Suppressor macrophage treated with lipopolysaccharide for 4 hours (primary cell): ENCODE measurements at places on chromosomes 7 and 10.

DNA sequence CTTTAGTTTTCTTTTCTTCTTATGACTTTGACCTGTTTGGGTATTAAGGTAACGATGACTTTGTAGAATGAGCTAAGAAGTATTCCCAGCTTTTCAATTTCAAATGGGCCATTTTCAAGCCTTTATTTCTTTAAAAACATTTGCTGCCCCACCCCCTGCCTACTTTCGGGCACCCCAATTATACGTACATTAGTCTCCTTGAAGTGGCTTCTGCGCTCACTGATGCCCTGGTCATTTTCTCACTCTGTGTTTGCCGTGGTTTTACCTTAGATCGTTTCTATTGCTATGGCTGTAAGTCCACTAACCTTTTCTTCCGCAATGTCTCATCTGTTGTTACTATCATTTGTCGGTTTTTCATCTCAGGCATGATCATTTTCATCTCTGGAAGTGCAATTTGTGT, 24.9 kb downstream of the FOXL3 start:
- no peak for DNase-seq

- DNase-seq, result no peak
Observed at GRCh38 chr10:71230656-71231025, 18.3 kb downstream of the UNC5B start.

- DNase-seq, result no peak
Observed at GRCh38 chr7:155770241-155770640, 42.0 kb downstream of the SHH start.

DNA sequence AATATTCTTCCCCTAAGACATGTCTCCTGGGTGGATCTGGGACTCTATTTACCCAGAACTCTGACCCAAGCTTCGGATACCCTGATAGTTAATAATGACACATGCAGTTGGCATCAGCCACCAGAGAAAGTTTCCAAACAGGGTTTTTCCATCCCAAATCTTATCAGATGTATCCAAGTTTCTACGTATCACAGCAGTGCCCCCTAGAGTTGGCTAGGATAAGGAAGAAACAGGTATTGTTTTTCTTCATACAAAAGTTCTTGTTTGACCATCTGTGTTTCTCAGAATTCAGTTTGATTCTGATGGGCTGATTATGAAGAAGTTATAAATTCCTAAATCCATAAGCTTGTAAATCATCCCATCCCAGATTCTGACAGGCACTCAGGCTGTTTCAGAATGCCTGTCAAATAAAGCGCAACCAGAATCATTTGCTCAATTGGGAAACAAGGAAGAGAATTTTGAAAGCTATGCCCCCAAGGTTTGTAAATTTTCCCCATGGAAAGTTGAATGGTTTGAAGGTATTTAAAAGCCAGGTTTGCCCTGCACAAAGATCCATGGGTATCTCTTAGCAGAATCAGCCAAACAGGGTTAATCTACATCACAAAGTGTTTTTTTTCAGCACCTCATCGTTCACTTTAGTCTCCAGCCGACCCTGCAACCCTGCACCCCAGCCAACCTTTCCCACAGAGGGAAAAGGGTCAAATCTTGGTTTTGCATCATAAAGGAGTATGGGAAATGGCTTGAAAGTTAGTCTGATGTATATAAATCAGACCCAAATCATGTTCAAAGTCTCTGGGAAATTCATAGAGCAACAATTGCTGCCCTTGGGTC, 47.4 kb downstream of the NRAP start:
- peak; percentile 13 for DNase-seq

DNA sequence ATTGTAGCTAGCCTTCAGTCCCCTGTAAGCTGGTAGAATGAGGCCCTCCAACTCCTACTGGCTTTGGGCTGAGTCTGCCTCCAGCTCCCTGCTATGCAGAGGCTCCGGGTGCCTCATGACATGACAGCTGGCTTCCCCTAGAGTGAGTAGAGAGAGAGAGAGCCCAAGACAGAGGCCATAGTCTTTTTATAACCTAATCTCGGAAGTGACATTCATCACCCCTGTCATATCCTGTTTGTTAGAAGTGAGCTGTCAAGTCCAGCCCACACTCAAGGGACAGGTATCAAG, 53.9 kb upstream of the CTBP2 start:
- DNase-seq, result no peak

DNA sequence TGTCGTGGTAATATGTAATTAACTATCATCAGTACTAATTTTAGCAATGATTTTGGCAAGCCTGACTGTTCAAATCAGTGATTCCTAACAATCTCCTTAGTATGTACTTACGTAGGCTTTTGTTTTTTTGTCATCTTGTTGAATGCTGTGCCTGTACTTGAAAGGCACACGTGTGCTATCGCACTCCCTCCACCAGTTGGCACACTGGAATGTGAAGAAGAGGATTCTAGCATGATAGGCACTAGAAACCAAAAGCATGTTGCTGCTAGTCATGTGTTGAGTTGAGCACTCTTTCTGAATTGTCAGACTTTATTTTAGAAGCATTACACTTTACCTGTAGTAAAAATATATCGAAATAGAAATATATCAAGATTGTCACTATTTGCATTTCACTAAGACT, 59.1 kb downstream of the TASOR2 start:
- no peak for DNase-seq

GRCh38 chr10:78716043-78716660, 352.6 kb upstream of the ZMIZ1 start:
- no peak for DNase-seq
